ENCODE measurements at places on chromosomes 16 and 17.
A peak's percentile ranks its signal among the peaks of the same experiment; 100 is the strongest.

- DNase-seq = no peak
Observed at GRCh38 chr16:57998992-57999365, 1.5 kb downstream of the ZNF319 start.

DNA sequence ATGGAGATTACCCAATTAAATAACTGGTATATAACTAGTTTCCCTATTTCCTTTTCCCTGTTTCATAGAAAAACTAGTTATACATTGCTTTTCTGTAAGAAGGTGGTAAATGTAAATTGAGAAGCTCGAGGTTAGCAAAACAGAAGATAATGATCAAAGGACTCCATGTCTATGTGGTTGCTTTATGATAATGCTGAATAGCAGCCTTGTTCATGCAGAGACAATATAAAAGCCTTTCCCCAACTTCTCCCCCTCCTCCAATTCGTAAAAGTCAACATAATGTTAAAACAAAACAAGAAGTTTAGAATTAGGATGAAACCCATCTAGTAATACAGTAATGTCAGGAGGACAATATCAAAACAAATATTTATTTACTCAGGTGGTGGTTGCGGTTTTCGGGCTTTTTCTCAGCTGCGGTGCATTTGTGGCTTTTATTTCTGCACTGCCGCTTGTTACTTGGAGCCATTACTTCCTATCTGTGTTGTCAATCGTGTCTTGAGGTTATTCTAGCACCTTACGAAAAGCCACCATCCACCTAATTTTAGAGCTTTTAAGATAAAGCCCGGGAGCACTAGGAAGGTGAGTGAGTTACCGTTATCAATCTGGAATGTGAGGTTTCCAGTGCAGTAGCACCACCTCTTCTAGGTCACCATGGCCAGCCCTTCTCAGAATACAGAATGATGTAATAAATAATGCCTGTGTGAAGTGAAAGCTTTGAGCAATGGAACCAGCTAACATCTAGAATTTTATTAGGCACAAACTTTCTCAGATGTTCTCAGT, 297.5 kb downstream of the CDH13 start:
- DNase-seq = no peak

GRCh38 chr16:29256501-29256981, 150.0 kb downstream of the NPIPB11 start:
- DNase-seq = no peak

DNA sequence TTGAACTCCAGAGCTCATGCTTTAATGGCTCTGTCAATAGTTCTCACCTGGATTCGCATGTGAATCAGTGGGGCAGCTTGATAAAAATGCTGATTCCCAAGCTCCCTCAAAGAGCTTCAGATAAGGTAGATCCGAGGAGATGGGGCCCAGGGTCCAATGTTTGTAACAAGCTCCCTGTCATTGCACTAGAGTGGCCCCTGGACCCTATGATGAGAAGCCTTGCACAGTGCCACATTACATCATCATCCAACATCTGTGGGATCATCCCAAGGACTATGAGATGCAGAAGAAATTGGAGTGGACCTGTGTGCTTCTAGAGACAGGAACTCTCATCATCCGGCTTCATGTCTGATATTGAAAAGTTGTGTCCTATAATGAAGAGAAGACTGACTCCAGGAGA, 340.8 kb downstream of the SHISA9 start:
- DNase-seq = no peak

DNA sequence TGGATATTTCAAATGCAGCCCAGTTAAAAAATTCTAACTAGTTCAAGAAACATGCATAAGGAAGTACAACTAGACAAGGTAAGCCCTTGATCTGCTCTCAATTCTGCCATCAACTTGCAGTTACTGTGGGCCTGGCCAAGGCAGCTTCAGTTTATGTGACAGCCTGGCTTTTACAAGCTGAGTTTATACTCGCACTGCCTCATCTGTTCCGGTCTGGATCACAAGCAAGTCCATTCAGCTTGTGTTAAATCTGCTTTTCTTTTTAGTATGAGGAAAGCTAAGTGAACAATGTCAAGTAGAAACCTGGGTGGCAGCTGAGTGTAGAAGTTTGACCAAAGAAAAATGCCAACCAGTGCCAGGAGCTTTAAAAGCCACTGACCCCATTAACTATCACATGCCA, 76.6 kb upstream of the CORO6 start:
- no peak for DNase-seq

DNA sequence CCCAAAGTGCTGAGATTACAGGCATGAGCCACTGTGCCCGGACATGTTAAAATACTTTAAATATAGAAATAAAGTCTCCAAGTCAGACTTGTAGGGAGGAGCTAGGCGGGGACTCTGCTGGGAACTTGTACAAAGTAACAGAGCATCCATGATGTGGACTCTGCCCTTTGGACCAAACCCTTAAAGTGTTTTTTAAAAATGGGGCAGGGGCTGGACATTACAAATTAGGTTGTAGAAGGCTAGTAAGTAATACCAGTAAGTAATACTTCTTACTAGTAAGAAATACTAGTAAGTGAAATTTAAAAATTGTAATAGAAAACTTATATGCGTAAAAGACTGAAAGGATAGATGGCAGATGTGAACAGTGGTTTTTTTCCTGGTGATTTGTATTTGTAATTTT, 9.7 kb upstream of the SPATA32 start:
- DNase-seq = no peak

- DNase-seq = no peak
Observed at GRCh38 chr16:830107-830870, 29.8 kb upstream of the GNG13 start.

GRCh38 chr16:57720142-57720575, 15.4 kb upstream of the KATNB1 start:
- no peak for DNase-seq

GRCh38 chr17:1495265-1495989, 2.9 kb upstream of the MYO1C start:
- DNase-seq = no peak

DNA sequence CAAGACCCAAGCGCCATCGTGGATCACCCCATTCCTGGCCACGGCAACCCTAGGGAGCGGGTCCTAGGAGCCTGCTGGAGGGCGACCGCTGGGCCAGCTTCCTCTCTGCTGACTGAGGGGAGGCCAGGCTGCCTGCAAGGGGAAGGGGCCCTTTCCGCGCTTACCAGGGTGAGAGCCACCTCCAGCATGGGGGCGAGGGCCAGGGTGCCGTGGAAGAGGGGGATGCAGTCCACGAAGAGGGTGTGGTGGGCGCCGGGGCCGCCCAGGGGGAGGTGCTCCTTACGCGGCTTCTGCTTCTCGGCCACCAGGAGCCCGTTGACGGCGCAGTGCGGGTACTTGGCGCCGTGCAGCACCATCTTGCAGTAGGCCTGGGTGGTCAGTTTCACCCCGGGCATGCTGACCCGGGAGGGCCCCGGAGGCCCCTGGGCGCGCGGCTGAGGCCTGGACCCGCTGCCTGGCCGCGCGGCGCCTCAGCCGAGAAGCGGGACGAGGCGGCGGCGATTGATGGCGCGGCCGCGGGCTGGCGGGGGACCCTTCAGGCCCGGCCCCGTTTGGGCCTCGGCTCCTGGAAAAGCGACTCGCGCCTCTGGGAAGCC, 345 bp downstream of the EMC8 start:
- peak; percentile 14 for DNase-seq

- DNase-seq = no peak
Observed at GRCh38 chr16:85715169-85716021, 26.6 kb upstream of the GINS2 start.

DNA sequence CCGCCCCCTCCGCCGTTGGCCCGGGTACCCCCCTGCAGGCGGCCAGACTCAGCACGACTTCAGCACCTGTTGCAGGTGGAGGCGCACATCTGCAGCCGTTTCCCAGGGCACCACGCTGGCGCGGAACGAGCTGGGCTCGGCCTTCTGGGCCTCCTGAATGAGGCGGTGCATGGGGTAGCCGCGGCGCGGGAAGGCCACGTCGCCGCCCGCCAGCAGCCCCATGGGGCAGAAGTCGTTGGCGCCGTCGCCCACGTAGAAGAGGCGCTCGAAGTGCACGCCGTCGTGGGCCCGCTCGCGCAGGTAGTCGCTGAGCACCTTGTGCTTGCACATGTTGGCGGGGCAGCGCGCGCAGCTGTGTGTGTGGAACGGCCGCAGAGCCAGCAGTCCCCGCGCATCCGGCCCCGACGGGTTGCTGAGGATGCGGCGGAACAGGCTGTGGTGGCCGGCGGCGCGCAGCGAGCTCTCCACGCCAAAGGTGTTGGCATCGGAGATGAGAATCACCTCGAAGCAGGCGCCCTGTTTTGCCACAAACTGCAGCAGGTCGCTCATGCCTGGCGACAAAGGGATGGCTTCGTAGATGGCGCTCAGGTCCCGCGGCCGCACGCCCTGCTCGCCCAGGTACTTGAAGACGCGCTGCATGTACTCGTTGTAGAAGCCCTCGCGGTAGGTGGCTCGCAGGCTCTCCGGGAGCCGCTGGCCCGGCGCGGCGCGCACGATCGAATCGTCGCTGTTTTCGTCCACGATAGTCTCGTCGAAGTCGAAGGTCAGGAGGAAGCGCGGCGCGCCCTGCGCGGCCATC, 6.2 kb downstream of the PHOSPHO1 start:
- DNase-seq = peak; percentile 32

DNA sequence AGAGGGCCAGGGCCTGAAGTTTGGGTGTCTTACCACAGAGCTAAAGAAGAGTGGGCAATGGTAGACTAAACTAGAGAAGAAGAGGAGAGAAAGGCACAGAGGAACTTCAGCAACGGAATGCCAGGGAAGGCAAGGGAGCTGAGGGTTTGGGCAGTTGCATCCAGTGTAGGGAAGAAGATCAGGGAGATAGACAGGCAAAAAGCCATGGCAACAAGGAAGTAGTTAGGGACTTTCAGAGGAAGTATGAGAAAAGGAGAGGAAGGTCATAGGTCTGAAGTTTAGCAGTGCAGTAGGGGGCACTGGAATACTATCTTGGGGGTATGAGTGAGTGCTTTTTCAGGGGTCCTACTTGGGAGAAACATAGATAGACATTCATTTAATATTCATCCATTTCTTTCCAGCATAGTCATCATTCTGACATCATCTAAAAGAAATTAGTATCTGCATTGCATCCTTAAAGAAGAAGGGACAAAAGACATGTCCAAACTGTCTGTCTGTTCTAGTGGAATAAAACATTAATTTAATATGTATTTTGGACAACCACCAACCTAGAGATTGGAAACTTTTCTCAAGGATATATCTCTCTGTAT, 2.2 kb upstream of the NF1 start:
- no peak for DNase-seq

- no peak for DNase-seq
Observed at GRCh38 chr17:3914312-3914670, 2.0 kb downstream of the P2RX1 start.

Measured in effector CD4-positive, alpha-beta T cell (primary cell).